GM23248 (cell line): ENCODE measurements at places on chromosomes 3 and 15. TPM values are rescaled to one million over a fixed set of nuclear protein-coding genes. Genes with fewer than 3 reads are reported as not detected.

SLC24A5 gene
- polyA plus RNA-seq = not detected in 2 replicates

TRPM1 gene
- polyA plus RNA-seq = not detected in 2 replicates

INSYN1 gene
- polyA plus RNA-seq = 0.10 and 0.11 TPM in 2 replicates

TGM4 gene
- not detected in 2 replicates for polyA plus RNA-seq

PPIB gene
- polyA plus RNA-seq = 1,748 and 1,763 TPM in 2 replicates

UTS2B gene
- polyA plus RNA-seq = 0.23 and 0.61 TPM in 2 replicates

DNA sequence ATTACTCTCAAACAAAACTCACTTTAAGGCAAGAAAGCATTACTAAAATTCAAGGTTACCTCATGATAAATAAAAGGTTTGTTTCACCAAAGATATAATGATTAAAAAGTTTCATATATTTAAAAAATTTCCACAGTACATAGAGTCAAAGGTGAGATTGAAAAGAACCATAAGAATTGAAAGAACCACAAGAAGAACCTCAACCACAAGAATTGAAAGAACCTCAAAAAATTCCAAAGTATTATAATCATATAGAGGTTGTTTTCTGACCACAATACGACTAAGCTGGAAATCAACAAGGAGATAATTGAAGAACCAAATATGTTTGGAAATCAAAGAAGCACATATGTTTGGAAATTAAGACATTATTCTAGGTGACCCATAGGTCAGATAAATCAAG is 52.7 kb downstream of the SLC25A36 start:
- no peaks in the 10 kb centered on the region for H3K36me3 ChIP-seq
- no peaks in the 10 kb centered on the region for H3K27me3 ChIP-seq
- H3K4me3 ChIP-seq = no peak overlapping the region
- no peak overlapping the region for H3K27ac ChIP-seq
- peak; percentile 39 for DNase-seq

DNA sequence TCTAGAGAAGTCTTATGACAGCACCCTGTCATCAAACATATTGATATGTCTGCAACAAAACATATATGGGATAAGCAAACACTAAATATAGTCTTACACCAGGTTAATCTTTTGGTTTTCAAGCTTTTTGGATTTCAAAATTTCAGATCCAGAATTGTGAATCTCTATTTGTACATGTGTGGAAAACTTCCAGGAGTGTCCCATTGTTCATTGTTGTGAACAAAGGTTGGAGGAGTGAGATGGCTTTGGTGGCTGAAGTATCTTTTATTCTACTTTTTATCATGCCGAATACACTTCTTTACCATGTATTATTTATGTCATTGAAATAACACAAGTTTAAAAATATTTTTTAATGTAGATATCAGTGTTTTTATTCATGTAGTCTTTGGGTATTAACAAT is 5.9 kb upstream of the FHIT start:
- H3K4me3 ChIP-seq = no peak overlapping the region
- no peaks in the 10 kb centered on the region for H3K27me3 ChIP-seq
- H3K4me1 ChIP-seq = no peaks in the 10 kb centered on the region
- H3K36me3 ChIP-seq = no peaks in the 10 kb centered on the region
- DNase-seq = no peak

- H3K27ac ChIP-seq = no peak overlapping the region
- no peak overlapping the region for H3K4me3 ChIP-seq
- no peak for DNase-seq
- no peaks in the 10 kb centered on the region for H3K4me1 ChIP-seq
- peaks cover 6% of the 10 kb centered on the region; the same call in 1 of the 2 replicates for H3K36me3 ChIP-seq
Measured at GRCh38 chr3:123129532-123129931, 62.7 kb downstream of the PDIA5 start.

- H3K4me1 ChIP-seq = peaks cover 15% of the 10 kb centered on the region
- DNase-seq = peak; percentile 19
- no peaks in the 10 kb centered on the region for H3K27me3 ChIP-seq
- H3K36me3 ChIP-seq = no peaks in the 10 kb centered on the region
- no peak overlapping the region for H3K27ac ChIP-seq
- H3K4me3 ChIP-seq = peak overlapping the region; percentile 94
Measured at GRCh38 chr15:30990036-30990435, 1.4 kb downstream of the MTMR10 start.

DNA sequence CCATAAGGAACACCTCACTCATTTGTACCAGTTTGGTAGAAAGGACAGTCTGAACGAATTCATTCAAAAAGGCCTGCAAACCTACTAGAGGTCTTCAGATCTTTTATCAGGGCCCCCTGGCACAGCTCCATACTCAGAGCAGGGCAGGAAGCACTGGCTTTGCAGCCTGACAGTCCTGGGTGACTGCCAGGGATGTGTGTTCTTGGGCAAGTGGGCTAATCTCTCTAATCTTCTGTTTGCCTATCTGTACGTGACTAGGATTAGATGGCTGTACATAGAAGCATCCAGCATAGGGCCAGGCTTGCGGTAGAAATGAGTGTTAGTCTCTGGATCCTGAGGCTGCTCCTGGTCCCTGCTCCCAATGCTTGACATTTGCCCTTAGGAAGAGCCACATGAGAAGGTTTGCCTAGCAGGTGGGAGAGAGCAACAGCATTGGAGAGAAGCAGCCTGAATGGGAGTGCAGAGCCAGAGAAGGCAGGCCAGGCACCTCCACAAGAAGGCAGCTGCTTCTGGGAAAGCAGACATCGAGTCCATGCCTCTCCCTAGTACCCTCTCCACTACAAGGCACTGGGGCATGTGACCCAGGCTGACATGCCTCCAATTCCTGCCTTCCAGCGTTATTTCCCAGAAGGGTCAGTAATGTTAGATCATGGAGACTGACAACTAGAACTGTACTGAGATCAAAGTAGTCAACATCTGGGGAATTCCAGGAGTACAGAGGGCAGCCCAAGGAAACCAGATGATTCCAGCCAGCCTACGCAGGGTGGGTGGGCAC is 1.0 kb upstream of the CXCR6 start:
- no peak overlapping the region for H3K4me3 ChIP-seq
- no peak overlapping the region for H3K27ac ChIP-seq
- no peaks in the 10 kb centered on the region for H3K36me3 ChIP-seq
- peaks cover 10% of the 10 kb centered on the region for H3K4me1 ChIP-seq
- no peak for DNase-seq

DNA sequence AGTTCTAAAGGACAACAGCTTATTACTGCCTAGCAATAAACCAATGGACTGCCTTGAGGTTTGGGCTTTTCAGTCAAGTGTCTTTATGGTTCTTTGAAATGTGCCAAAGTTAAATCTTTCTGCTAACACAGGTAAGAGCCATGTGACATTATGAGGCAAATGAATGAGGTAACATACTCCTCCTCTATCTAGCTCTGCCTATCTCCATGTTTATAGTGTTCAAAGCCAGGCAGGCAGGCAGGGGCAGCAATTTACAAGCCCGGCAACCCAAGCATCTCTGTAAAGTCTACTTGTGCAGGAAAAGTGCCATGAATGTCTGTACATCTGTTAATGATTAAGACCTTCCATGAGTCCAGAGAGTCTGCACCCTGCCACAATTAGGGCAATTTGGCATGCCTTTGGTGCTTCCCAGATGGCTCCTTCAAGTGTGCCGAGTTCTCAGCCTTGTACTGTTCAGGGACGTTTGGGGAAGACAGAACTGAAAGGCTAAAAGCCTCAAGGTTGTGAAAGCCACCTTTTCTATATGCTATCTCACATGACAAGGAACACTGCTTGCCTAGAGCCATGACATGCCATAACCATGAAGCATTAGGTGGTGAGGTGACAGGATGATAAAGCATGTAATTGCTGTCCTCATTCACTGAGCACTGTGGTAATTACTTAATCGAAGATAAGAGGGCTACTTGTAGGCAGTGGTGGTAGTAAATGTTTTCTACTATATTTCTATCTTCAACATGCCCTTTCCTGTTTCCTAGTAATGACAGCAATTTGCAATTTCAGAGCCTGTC is 41.4 kb upstream of the EIF1B start:
- no peaks in the 10 kb centered on the region for H3K27me3 ChIP-seq
- no peak overlapping the region for H3K27ac ChIP-seq
- peak; percentile 20 for DNase-seq
- H3K4me1 ChIP-seq = no peaks in the 10 kb centered on the region
